ENCODE measurements at places on chromosomes 12 and 14.

- no peak for DNase-seq
Observed at GRCh38 chr14:65180725-65181025, 78.4 kb upstream of the MAX start.

- no peak for DNase-seq
Observed at GRCh38 chr12:53624458-53624857, 1.7 kb downstream of the ATF7 start.

GRCh38 chr14:96663491-96664067 lies 133.6 kb upstream of the VRK1 start:
- DNase-seq = no peak

- DNase-seq = no peak
Observed at GRCh38 chr12:59010941-59011340, 90.6 kb upstream of the LRIG3 start.

- DNase-seq = no peak
Observed at GRCh38 chr14:74897642-74898041, 15.9 kb downstream of the DLST start.

- DNase-seq = no peak
Observed at GRCh38 chr14:54462048-54462447, 20.9 kb upstream of the CNIH1 start.
